ENCODE measurements at places on chromosomes 16 and 17. TPM values are rescaled to one million over a fixed set of nuclear protein-coding genes. Genes with fewer than 3 reads are reported as not detected.

GRCh38 chr16:80827007-80827406 lies 22.6 kb upstream of the CDYL2 start:
- DNase-seq, result no peak

DNA sequence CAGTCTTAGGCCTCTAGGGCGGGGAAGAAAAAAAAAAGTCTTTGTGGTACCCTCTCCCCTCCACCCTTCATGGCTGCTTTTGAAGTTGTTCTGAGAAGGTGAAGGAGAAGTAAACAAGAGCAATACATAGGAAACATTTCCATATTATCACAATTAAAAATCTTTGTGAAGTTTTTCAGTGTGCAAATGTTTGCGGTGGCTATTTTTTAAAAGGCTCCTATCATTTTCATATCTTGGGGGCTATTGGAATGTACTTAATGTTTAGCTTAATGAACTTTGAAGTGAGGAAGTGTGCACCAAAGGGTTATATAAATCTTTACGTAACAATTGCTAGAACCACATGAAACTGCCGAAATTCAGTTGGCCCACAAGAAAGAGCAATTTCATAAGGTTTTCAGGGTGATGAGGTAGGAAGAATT lies 7.6 kb downstream of the NOL11 start:
- no peak for DNase-seq

DNA sequence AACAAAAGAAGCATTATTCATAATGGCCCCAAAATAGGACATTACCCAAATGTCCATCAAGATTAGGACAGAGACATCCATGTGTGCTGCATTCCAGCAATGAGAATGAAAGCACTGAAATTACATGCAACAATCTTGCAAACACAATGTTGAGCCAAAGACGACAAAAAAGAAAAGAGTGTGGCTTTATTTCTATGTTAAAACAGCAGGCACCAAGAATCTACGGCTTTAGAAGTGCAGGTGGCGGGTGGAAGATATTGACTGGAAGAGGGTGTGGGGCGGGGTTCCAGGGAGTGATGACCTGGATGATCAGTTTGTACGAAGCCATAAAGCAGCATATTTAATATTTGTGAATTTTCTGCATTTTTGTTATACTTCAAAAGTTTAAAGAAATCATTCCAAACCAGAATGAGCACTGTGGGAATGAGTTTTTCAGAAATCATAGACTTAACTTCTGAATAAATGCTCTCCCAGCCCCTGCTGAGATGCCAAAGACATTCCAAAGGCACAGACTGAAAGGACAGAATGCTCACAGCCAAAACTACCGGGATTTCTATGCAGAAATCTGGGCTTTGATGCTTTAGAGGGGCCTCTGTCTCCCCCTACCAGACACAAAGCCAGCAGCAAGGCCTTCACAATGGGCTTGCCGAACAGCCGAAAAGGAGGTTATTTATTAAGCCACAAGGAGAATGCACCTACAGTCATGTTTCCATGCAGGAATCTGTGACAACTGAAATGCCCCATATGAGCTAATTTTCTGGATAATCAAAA lies 361.6 kb downstream of the GRIN2A start:
- DNase-seq, result no peak

- no peak for DNase-seq
Measured at GRCh38 chr17:39335704-39336223, 65.7 kb downstream of the FBXL20 start.

DNA sequence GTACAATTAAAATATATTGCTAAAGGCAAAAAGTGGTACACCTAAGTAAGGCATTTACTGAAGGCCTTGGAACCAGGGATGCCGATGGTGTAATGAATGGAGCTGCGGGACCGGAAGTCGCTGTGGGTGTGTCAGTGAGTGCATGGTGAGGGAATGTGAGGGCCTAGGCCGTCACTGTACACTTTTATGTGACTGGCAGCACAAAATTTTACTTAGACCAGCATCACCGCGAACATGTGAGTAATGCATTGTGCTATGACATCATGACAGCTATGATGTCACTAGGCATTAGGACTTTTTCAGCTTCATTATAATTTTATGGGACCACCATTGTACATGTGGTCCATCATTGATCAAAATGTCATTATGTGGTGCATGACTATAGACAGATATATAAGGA lies 14.7 kb downstream of the ALOX15B start:
- no peak for DNase-seq

DNA sequence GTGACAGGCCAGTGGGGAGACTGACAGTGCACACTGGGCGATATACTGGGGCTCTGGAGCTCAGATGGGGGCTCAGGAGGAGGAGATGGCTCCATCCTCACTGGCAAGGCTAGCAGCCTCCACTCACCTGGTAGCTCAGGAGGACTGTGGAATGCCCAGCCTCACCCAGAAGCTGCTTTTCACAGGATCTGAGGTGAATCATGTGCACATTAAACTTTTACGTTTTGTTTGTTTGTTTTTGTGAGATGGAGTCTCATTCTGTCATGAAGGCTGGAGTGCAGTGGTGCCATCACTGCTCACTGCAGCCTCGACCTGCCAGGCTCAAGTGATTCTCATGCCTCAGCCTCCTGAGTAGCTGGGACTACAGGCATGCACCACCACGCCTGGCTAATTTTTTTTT lies 28.6 kb downstream of the ADCY7 start:
- no peak for DNase-seq

- DNase-seq, result no peak
Measured at GRCh38 chr16:87266846-87267245, 50.3 kb downstream of the C16orf95 start.

DNA sequence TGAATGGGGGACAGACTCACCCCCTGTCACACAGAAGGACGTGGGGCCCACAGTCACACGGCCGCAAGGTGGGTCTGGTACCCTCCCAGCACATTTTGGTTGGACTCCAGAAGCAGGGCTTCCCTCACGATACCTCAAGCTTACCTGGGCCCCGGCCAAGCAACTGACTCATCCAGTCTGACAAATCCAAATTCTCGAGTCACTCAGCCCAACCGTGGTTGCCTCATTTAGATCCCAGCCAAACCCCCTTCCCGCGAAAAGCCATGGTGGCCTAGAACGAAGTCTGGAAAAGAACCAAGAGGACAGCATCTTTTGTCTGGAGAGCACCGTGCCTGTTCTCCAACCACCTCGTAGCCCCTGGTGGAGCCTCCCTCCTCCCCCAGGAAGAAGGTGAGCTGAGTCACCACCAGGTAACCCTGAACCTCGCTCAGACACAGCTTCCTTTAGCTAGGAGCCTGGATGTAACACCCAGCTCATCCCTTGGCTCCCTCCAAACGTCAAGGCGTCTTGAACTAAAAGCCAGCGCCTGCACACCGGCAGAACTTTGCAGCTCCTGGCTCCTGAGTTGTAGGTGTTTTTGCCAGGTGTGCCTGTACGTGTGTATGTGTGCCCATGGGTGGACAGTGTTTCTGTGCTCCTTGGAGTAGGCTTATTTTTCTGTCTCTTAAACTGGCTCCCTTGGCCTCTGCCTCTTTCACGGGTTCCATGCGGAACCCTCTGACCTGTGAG lies 78.9 kb downstream of the CMIP start:
- DNase-seq, result no peak

DNA sequence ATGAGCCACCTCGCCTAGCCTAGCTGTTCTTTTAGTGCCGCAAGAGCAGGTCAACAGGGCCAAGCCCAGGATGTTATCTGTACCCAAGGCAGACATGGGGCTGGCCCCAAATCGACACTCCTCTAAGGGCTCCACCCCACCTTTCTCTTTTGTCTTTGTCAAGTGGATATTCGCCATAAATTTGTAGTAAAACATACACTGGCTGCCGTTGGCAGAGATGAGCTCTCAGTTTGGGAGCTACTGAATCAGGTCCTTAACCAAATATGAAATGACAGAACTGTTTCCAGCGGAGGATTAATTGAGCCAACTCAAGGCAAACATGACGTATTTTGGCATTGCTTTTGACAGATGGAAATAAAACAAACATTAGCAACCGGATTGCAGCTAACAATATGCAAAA lies 556.9 kb upstream of the CDH5 start:
- no peak for DNase-seq

GRCh38 chr16:89412811-89413210 lies 77.5 kb downstream of the ANKRD11 start:
- DNase-seq, result no peak

DNA sequence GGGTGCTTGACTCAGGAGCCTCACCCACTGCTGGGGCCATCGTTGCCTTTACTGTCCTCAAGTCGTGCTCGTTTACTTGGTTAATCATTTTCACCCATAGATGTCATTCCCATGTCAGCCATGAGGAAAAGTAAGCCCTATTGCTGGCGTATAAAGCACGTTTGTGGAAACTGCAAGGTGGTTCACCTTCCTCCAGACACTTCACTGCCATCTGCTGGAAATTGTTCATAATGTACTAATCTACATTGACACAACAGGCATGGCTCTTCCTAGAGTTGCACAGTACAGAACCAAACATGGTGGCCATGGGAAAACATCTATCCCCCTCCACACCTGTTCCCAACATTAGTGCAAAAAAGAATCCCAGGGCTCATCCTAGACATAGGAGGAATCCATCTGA lies 116.6 kb downstream of the ZNF18 start:
- DNase-seq, result no peak

DNA sequence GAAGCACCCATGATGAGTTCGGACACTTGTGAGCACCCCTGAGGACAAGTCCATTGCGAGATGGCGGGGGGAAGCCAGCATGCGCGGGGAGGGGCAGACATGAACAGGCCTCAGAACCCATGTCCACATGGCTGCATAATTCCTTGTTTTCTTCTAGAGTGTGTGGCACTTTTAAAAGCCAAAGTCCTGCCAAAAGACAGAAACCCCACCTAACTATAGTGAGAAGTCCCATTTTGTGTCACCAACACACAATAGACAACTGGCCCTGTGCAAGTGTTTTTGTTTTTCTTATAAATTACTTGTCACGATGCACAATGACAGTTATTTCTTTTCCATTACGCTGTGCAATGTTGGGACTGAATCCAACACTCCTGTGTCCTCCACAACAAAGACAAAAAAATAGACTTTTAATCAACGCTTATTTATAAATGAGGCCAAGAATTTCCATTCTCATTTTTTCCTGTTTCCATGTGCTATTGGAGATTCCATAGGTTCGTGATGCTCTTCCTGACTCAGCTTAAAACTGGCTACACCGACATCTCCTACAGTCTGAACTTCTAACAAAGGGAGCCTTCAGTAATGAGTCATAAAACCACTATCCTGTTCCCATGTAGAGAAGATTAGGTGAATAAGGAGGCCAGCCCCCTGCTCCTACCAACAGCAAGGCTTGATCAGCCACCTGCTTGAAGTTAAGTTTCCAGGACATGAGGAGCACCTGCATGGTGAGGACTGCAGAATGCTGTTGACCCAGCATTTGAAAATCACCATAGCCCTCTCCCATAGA lies 98.9 kb downstream of the ZNF423 start:
- DNase-seq, result no peak

DNA sequence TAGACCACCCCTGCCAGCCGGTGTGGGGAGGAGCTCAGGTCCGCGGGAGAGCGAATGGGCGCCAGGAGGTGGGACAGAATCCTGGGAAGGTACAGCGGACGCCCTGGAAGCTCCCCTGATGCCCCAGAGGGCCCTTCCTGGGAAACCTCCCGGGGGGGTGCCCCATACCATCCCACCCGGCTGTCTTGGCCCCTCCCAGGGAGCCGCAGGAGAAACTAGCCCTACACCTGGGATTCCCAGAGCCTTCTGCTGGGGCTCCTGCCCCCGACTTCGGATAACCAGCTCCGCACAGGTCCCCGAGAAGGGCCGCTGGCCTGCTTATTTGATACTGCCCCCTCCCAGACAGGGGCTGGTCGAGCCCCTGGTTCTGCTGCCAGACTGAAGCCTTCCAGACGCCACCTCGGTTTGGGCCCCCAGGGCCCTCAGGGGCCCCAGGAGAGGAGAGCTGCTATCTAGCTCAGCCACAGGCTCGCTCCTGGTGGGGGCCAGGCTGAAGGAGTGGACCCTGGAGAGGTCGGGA lies 3.0 kb upstream of the CBX4 start:
- DNase-seq, result no peak

DNA sequence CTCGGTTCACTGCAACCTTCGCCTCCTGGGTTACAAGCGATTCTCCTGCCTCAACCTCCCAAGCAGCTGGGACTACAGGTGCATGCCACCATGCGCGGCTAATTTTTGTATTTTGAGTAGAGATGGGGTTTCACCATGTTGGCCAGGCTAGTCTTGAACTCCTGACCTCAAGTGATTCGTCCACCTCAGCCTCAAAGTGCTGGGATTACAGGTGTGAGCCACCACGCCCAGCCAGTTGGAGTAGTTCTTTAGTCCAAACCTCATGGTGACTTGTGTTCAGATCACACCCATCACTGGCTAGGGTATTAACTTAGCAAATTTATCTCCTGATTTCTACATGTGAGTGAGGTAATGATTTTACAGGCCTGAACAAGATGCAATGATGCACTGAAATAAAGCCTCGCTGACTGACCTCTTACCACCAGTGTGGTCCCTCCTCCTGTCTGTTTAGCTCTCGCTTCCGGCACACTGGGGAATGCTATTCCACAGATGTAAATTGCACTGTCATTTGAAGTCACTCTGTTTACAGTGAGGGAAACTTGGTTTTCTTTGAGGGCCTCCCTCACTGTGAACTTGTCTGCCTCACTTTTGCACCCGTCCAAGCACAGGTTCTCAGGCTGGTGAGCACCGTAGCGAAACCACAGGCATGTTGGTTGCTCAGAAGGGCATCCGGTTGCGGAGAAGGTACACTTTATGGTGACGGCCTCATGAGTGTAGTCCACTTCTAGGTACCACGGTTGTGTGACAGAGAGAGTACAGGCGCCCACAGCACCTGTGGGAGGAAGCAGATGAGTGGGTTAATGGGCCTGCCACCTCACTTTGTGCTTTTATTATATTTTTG lies 5.5 kb downstream of the IGSF6 start:
- DNase-seq, result no peak

DNA sequence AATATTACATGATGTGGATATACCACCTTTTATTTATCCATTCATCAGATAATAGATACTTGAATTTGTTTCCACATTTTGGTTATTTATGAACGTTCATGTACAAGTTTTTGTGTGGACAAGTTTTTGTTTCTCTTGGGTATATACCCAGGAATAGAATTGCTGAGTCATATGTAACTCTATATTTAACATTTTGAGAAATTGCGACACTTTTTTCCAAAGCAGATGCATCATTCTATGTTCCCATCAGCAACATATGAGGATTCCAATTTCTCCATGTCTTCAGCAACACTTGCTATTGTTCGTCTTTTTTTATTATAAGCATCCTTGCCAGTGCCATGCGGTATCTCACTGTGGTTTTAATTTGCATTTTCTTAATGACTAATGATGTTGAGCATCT lies 93.9 kb downstream of the GSG1L start:
- DNase-seq, result no peak

- no peak for DNase-seq
Measured at GRCh38 chr17:69043098-69043734, 17.5 kb downstream of the ABCA9 start.

DNA sequence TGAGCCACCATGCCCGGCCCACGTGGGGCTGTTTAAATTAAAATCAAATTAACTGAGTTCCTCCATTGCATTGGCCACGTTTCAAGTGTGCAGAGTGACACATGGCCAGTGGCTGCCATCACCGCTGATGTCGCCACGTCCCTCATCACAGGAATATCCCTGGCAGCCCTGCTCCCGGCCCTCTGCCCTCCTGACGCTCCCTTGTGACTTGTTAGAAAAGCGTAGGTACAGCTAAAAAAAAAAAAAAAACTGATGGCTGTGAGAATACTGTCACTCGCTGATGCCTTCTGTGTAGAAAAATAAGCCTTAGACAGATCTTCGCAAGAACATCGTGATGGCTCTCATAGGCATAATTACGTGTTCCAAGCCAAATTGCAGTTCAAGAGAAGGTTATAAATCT lies 21.7 kb downstream of the CARHSP1 start:
- no peak for DNase-seq

The ARHGAP44 gene
- polyA plus RNA-seq, result 4.5 TPM

The TPSAB1 gene
- 1.0 TPM for polyA plus RNA-seq

The KCNJ18 gene
- polyA plus RNA-seq, result not detected

The ATP2C2 gene
- polyA plus RNA-seq, result 1.4 TPM

The RBFOX1 gene
- 84.2 TPM for polyA plus RNA-seq

The CDRT15 gene
- polyA plus RNA-seq, result 0.86 TPM
